ENCODE measurements at places on chromosomes 5 and 9.

GRCh38 chr9:77601476-77602099 lies 46.5 kb downstream of the GNA14 start:
- DNase-seq, result no peak

DNA sequence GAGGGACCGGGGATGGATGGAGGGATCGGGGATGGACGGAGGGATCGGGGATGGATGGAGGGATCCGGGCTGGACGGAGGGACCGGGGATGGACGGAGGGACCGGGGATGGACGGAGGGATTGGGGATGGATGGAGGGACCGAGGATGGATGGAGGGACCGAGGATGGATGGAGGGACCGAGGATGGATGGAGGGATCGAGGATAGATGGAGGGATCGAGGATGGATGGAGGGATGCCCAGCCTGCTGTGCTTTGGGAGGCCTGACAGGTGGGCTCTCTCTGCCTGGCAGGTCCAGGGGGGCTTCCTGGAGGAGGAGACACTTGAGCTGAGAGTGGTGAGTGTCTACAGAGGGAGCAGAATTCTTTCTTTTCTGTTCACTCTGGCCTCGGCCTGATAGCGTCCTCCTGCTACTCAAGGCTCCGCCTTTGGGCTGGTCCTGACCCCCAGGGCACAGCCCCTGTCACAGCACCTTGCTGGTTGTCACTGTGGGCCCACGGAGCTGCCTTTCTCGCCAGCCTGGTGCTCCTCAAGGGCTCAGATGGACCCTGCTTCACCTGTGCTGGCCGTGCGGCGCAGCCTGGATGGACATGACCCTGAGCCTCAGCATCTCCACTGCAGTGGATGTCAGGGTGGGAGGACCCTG lies 42.2 kb upstream of the RNF130 start:
- no peak for DNase-seq

GRCh38 chr9:131319486-131319885 lies 30.0 kb downstream of the PLPP7 start:
- no peak for DNase-seq

DNA sequence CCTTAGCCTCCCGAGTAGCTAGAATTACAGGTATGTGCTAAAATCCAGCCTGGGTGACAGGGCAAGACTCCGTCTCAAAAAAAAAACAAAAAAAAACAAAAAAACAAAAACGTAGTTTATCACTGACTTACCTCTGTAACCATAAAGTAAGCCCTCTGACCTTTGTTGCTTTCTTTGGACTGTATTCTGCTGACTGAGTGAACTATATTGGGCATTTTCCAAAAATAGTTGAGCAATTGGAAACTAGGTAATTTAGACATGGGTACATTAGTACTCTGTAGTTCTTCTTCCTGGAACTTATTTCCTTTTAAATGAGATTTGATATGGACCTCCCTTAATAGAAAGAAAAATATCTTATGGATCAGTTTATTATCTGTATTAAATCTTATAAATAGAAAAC lies 66.6 kb downstream of the ANKHD1 start:
- DNase-seq, result no peak

DNA sequence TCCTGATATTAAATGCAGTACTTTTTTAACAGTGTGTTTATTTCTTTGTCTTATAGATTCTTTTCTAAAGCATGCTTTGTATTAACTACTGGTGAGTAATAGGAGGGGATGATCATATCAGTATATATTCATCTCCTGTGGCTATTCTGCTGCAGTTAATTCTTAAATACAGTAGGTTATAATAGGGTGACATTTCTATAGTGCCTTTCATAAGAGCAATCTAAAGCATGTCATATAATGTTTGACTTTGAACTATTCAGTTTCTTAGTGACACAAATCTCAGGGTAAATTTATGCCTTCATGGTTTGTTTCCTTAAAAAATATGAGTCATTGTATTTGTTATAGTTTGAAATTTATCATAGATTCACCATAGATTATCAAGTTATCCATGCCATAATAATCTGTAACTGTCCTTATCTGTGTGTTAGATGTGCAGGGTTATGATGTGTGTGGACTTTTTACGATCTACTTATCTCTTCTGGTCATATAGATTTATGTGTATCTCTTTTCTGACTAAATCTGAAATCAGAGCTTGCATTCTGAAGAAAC lies 1019.5 kb downstream of the NR2F1-AS1 start:
- DNase-seq, result no peak

- DNase-seq, result no peak
These were observed 1.6 kb upstream of the UBAC1 start for GRCh38 chr9:135962696-135963307.

DNA sequence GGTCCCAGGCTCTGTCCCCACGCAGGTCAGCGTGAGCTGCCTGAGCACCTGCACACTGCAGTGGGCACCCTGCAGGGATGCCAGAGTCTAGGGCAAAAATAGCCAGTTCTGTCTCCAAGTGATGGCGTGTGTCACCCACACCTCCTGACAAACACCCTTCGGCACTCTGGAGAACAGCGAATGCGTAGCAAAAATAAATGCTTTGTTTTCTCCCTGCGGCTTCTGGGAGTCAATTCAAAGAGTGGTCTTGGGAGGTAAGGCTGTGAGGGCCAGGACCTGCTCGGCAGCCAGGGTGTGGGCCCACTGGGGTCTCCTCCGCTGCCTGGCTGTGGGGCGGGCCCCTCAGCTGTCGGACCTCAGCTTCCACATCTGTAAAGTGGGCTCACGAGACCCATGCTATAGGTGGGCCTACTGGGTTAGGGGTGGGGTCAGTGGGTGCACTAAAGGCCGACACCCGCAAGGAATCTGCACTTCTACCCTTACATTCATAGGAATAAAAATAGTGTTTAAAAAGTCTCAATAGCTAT lies 37.4 kb downstream of the RASGEF1C start:
- DNase-seq, result no peak

GRCh38 chr9:134405527-134405926 lies 79.3 kb downstream of the RXRA start:
- no peak for DNase-seq

GRCh38 chr9:108844391-108844790 lies 11.4 kb downstream of the ACTL7B start:
- no peak for DNase-seq

DNA sequence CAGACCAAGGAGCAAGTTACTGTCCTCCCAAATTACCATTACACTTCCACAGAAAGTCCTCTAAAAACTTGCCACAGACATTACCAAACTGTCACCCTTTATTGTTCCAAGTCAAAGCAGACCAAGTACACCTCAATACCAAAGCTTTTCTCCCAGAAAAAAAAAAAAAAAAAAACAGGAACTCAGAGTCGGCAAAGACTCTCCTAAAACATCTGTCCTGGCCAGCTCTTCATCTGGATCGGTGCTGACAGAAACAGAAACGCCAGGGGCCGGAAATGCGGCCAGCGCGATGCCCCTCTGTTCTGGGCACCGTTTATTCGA lies 718 bp downstream of the DEPDC1B start:
- no peak for DNase-seq

DNA sequence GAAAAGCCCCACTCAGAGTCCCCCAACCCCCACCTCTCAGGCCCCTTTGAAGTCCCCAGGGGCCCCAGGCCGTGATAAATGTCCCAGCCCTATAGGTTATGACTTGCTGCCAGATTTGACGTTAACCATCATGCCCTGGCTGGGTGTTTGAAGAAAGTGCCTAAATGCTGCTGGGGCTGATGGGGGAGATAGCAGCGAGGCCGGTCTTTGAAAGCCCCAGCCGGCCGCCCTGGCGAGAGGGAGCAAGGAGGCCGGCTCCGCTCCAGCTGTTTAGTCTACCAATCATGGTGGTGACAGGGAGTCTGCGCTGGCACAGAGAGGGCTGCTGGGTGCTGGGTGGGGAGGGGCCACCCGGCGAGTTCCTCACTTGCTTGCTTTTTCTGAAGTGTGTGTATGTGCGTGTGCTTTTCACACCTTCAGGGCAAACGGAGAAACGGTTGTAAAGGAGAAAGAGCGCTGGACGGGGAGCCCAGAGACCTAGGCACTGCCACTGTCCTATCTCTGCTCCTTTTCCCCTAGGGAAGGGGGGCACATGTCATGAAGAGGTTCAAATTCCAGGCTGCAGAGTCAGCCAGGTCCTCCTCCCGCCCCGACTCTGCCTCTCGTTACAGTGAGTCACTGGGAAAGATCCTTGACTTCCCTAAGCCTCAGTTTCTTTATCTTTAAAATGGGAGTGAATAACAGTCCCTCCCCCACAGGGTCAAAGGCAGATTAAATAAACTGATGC lies 126.1 kb upstream of the HAND1 start:
- no peak for DNase-seq

- DNase-seq, result no peak
These were observed 71.2 kb downstream of the ZCCHC7 start for GRCh38 chr9:37191403-37192089.

- no peak for DNase-seq
These were observed 54.3 kb upstream of the DMRT3 start for GRCh38 chr9:922171-922570.

- DNase-seq, result no peak
These were observed 149.0 kb upstream of the RAPGEF1 start for GRCh38 chr9:131888923-131889322.

DNA sequence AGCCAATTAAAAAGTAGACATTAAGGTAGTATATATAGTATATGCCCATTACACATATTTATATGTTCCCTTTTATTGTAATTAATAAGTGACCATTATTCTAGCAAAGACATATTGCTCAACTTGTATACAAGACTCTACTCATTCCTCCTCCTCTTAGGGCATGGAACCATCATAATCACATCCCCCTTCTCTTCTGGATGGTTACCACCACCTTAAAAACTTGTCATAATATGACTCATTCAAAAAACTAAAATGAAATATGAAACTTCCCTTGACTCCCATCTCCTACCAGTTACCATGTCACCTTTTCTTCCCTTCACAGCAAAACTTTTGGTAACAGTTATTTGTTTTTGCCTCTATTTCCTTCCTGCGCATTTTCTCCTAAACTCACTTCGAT lies 438.7 kb downstream of the KDM4C start:
- no peak for DNase-seq

DNA sequence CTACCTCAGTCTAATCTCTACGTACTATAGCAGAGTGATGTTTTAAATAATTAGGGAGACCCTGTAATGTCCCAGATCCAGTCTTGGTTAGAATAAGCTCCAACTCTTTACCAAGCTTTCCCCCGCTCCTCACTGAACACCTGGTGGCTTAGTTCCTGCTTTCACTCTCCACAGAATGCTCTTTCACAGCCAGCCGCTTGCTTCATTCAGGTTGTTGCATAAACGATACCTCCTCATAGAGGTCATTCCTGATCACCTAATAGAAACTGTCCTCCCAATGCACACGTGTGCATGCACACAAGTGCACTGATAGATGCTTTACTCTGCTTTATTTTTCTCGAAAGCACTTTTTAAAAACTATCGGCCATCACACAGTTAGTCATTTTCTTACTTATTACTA lies 298.1 kb downstream of the TRPM3 start:
- DNase-seq, result no peak

DNA sequence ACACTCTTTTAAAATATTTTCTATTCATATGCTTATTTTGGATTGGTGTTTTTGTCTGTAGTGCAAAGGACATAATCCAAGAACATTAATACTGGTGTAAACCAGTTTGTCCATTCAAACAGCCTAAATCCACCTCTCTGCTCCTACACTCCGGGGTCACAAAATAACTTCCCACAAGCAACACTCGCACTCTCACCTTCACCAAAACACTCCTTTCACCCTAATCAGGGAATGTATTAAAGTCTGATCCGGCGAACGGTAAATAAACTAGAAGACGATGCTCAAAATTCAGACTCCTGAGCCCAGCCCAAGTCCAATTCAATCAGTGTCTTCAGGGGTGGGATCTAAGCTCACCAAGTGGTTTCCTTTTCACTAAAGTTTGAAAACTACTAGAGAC lies 649 bp downstream of the AP3B1 start:
- no peak for DNase-seq

DNA sequence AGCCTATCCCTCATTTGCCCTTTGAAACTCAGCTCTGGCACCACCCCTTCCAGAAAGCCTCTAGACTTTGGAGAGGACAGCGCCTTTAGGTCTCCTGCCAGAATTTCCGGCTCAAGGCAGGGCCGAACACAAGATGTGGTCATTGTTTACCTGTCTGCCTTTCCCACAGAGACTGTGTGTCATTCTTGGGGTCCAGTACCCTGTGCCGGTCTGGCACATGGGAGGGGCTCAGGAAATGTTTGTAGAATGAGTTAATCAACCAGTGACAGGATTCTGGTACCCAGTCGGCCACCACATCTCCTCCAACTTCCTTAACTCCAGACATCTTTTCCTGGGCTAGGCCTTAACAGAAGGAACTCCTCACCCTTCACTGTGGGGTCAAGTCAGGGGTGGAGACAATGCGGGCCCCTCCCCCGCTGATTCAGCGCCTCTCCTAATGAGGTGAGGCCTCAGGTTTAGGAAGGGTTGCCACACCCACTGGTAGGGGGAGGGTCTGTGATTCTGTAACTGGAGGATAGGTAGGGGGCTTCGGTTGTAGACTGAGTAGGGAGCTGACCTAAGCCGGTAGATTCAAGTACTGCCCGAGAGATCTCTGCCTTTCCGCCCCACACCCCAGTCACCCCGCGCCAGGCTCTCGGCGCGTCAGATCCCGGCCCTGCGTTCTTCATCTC lies 29.3 kb downstream of the PCDH1 start:
- peak; percentile 26 for DNase-seq

DNA sequence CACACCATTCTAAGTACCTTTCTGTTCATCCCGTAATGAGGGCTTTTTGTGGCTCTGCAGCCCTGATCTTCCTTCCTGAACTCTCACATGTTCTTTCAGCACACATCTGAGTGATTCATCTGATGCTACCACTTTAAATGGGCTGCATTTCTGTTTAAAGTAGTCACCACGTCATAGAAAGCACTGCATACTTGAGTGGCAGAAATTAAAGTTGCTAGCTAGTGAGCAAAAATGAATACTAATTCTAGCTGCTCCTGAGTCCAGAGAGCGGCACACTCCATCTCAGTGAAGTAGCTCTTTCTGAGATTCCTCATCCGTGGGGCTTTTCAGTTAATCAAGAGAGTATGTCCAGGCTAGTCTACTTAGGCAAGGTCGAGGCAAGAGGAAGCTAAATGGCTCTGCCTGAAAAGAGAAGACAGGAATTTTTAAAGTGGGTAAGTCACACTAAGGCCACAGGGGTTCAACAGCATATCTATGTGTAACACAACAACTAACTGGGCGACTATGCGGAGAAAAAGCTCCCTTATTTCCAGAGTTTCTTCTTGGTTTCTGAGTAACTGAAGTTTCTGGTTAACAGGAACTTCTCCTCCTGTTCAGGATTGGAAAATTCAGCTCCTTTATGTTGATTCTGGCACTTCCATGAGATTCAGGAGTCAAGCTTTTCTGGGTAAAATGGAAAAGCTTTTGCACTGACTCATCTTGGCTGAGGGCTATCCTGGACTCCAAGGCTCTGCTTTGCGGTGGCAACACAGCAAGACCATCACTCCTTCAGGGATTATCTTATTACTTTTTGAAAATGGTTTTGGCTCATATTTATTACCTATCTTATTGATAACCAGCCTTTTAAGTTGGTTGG lies 109.5 kb downstream of the TAF11L14 start:
- no peak for DNase-seq

- no peak for DNase-seq
These were observed 1007.0 kb upstream of the NUDT12 start for GRCh38 chr5:104569621-104570020.

DNA sequence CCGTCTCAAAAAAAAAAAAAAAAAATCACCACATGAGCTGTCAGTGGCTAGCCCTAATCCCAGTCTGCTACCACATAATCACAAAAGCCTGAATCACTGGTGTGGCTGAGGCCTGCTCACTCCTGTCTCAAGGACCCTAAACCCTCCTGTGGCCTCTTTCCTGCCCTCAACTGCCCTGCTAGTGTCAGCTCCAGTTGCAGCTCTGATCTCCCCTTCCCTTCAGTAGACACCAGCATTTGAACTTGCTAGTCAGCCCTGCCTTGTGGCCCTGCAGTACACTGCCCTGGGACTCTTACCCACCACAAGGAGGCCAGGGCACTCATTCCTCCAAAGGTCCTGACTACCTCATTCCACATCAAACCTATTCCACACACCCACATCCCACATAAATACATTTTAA lies 9.5 kb upstream of the P4HA2 start:
- DNase-seq, result no peak

Data from NCI-H774 (cell line).